ENCODE measurements at places on chromosomes 16 and 17.

DNA sequence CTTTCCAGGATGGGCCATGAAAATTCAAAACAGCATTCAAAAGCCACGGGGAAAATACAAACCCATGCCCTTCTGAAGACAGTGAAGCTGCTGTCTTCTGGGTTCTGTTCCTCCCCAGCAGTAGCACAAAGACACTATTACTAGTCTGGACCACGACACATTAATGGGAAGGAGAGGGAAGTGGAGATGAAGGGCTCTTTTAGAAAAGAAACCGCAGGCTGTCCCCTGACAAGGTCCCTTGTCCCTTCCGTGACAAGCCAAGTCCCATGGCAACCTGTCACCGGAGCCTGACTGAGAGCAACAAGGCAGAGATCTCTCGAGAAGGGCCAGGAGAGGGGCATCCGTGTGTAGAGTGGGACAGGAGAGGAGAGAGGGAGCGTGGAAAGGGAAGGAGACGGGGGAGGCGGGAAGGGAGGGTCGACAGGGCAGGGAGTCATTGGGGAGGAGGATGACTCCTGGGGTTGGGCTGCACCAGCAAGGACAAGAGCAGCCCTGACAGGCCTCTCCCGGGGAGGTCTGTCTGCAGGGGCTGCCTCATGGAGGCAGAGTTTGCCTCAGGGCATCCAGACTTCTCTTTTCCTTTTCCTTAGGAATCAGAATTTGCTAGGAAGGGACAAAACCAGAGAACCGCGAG lies 436.2 kb downstream of the SLC39A11 start:
- no peak for DNase-seq

- DNase-seq: no peak
These were observed 8.2 kb upstream of the CNGB1 start for GRCh38 chr16:57979006-57979585.

- DNase-seq: peak; percentile 80
These were observed 1.7 kb downstream of the SPHK1 start for GRCh38 chr17:76385892-76386786.

DNA sequence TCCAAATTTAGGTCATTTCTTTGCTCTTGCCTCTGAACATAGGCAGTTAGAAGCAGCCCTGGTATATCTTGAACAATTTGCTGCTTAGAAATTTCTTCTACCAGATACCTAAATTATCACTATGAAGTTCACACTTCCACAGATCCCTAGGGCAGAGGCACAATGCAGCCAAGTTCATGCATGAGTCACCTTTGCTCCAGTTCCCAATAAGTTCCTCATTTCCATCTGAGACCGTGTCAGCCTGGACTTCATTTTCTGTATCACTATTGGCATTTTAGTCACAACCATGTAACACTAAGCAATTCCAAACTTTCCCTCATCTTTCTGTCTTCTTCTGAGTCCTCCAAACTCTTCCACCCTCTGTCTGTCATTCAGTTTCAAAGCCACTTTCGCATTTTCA lies 45.0 kb downstream of the KCNJ16 start:
- no peak for DNase-seq

DNA sequence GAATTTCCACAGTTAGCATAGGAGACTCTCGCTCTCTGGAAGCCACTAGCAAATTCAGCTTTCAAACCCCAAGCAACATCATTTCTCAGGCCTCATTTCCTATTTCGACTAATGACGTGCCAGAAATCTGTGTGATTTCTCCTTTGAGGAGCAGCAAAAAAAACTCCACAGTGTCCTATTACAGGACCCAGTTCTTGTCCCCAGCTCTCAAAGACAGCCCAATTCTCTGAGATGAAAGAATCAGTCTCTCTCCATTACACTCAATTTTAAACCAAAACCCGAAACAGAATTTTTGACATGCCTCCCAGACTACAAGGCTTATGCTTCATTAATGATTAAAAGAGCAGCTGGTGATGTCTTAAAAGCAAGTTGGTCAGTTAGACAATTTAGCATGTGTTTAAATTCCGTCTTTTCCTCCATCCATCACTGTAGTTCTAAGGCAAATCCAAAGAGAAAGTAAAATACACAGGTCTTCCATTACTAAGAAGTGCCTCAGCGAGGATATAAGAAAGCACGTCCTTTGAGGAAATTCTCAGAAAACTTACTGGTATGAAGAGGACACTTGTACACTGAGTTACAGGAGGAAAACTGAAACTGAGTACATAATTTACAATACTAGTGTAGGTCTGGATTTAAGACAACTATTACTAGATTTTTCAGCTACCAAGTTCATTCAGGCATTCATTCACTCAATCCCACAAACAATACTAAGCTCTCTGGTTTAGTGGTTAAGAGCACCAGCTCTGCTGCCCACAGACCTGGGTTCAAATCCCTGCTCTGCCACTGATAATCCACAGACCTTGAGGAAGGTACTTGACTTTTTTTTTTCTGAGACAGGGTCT lies 12.5 kb downstream of the TOM1L2 start:
- peak; percentile 31 for DNase-seq

DNA sequence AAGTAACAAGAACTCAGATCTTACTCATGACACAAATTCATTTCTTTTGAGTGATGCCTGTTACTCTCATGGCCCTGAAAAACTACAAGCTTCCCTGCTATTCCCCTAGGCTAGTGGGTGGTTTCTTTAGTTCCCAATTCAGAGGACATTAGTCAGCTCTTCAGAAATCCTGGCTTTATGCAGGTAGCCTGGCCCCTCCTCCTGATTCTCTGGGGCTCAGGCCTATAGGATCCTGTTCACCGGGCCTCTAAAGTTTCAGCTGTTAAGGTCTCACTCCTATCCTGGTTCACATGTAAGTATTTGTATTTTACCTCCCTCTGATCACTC lies 87.3 kb upstream of the IRX5 start:
- no peak for DNase-seq

DNA sequence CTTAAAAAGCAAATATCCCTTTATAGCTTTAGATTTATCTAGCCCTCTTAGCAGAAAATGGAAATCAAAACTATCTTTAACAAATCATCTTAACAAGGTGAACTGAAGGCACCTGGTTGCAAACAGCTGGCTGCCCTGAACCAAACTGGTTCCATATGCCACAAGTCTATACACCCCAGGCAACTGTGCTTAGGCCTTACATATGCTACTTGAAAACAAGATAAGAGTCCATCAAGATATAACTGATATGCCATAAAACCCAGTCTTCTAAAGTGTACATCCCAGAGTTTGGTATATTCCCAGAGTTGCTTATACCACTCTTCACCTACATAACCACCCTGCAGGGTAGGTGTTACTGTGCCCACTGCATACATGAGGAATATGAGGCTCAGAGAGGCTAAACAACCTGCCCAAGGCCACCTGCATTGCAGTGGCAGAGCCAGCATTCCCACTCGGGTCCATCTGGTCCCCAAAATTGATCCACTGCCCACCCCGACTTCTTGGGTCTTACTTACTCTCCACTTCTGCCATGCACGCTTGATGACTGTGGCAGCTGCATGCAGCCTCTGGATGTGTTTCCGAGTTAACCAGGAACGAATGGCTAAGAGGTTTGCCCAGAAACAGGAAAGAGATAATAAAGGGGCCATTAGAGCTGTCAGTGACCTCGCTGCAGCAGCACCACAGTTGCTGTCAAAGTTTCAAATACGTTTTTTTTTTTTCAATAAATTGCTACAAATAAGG lies 12.2 kb downstream of the ZNHIT3 start:
- DNase-seq: no peak

DNA sequence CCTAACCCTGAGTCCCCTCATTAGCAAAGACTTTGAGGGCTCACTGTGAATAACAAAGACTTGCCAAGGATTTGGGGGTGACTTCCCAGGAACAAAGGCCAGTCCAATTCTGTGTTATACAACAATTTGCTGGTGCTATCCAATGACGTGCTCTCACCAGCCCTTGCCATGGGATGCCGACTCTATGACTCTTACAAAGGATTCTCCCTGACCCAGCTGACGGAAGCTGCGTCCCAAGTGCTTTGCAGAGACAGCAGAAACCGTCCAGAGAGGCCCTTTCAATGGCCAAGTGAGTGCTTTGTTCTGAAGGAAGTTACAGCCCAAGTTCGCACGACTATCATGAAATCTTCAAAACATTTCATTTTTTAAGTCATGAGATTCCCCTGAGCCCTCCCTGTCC lies 345.3 kb upstream of the TNRC6C start:
- no peak for DNase-seq
